Endothelial cell (in vitro differentiated cells): ENCODE measurements at places on chromosomes 3 and 15.

- no peak for DNase-seq
These were observed 676.0 kb upstream of the SEMA6D start for GRCh38 chr15:47041301-47041700.

DNA sequence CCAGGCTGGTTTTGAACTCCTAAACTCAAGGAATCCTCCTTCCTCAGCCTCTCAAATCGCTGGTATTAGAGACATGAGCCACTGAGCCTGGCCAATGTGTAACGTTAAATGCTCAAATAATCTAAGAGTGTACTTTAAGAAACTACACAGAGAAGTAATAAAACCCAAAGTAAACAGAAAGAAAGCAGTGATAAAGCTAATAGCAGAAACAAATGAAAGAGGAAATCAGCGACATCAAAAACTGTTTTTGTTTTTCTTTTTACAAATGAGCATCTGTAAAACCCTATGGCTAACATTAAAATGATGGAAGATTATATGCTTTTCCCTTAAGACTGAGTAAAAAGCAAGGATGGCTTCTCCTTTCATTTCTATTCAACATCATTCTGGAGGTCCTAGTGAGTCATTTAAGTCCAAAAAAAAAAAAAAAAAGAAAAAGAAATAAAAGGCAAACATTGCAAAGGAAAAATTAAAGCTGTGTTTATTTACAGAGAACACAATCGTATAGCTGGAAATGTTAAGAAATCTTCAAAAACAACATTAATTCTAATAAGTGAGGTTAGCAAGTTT lies 36.8 kb upstream of the FNDC3B start:
- no peak for DNase-seq

GRCh38 chr3:189361103-189361835 lies 189.5 kb downstream of the TPRG1 start:
- no peak for DNase-seq

GRCh38 chr15:59299929-59300617 lies 72.6 kb downstream of the MYO1E start:
- DNase-seq, result no peak

- DNase-seq, result no peak
These were observed 389.7 kb downstream of the ROBO1 start for GRCh38 chr3:79378064-79378463.

GRCh38 chr3:175989161-175989560 lies 1130.0 kb downstream of the NAALADL2 start:
- DNase-seq, result no peak
